ENCODE measurements at places on chromosomes 11 and 22.

DNA sequence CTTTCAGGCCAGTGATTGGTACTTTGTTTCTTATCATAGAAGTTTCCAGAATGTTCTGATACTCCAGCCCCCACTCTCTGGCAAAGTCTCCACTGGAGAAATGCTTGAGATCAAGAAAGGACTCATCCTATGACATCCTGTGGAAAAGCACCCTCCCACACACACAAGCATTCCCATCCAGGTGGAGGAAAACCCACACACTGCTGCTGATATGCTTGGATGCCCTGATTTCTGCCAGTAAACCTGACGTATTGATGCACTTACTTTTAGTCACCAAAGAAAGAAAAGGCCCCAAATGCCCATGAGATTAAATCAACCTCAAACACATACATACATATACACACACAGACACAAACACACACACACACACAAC lies 9.2 kb upstream of the SLC5A12 start:
- DNase-seq = no peak

GRCh38 chr11:75428989-75429640 lies 3.9 kb downstream of the KLHL35 start:
- no peak for DNase-seq

- DNase-seq = no peak
These were observed 20.5 kb downstream of the TST start for GRCh38 chr22:36998620-36999351.

DNA sequence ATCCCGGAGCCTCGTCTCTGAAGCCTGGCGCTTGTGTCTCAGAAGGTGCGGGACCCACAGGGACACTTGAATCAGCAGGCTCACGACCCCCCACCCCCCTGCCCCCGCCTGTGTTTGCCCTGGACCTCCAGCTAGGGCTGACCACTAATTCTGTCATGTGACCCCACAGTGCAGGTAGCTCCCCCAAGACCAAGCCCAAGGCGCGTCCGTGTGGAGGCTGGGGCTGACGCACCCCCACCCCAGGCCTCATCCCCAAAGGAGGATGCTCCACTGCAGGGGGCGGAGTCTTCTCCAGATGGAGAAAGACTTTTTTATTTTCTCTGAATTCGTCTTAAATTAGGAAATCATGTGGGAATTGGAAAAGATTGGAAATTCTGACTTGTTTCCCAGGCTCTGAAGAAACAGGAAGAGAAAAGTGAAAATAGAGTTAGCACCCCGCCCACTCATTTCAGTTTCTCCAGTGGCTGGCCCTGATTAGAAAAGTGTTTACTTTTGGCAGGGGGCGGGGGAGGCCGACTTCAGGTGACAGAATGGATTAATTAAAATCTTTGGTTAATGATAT lies 1.0 kb upstream of the RELA start:
- no peak for DNase-seq

DNA sequence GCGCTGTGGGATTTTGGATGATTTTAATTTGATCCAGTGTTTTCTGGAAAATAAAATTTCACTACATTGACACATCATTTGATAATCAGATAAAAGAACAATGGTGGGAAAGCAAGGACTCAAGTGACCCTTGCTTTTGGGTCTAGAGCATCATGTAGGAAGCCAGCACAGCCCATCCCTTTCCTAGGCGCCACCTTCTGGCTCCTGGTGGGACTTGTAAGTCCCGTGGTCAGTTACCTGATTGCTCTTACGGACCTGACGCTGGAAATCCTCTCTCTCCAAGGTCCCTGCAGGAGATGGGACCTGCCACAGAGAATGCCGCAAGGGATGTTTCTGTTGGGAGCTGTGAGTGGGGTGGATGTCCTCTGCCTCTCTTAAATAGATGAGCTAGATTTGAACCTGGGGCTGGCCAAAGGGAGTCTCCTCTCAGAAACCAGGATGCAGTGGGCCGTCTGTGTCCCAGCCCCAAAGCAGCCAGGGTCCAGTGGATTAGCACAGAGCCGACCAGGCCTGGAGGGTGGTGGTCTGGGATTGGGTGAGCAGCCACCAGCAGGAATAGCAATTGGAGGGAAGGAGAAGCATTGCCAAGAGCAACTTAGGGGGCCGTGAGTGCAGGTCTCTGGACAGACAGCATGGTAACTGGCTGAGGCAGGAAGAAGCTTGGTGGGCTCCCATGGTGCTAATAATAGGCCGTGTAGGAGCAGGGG lies 21.7 kb downstream of the TIMP3 start:
- no peak for DNase-seq

DNA sequence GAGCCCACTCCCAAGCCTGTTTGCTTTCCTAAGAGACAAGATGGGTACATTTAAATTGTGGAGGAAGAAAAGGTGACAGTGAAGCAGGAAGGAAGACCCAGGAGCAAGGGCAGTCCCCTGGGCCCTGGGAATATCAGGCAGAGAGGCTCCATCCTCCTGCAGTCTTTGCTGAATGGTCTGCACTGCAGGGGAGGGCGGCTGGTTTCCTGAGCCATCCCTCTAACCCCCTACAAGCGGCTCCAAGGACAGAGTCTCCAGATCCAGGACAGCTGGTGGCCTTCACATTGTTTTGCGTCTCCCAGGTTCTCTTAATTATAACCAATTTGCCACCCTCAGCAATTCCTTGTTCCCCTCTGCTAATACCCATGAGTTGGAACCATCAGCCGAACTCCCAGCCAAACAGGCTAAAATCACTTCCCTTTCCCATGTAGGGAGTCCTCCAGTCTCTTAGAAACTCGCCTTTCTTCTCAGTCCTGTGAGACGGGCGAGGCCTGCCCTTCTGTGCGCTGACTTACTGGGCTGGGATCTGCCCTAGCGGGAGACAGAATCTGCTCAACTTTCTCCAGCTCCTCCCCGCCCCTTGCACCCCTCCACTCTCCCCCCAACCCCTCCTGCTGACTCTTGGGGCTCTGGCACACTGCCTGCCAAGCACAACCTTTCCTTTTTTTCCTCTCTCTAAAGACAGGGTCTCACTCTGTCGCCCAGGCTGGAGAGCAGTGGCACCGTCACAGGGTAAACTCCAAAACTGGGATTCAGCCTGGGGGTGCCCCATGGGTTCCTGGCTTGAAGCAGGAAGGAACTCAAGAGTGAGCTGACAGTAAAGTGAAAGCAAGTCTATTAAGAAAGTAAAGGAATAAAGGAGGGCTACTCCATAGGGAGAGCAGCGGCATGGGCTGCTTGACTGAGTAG lies 53.4 kb upstream of the EMID1 start:
- no peak for DNase-seq

DNA sequence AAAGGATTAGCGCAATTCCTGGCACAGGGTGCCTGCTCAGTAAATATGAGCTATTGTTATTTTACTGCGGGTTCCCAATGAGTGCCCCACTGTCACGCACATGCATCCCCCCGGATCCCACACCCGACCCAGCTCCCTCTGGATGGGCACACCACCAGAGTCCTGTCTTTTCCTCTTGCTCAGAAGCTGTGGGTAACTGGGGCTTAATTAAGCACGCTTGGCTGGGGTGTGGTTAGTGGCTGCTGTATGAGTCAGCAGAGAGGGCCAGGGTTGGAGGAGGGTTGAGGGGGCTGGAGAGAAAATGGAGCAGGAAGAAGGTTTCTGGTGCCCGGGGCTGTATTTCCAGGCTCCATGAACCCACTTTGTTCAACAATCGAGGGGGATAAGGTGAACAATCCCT lies 30.3 kb upstream of the NECTIN1 start:
- no peak for DNase-seq

GRCh38 chr11:88414385-88414861 lies 76.9 kb upstream of the CTSC start:
- DNase-seq = no peak

DNA sequence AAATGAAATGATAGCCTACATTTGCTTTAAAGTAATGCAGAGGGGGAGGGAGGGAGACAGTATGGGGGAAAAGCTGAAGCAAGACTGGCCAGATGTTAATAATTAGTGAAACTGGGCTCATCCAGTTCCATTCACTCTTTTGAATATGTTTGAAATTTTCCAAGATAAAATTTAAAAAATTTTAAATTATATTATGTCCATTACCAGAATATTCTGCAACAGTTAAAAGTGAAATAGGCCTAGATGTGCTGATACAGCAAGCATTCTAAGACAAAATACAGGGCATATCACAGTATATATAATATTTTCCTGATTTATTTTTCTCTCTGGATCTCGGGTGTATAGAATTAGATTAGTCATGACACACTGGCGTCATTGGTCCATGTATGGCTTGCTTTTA lies 13.6 kb upstream of the ZNRF3 start:
- DNase-seq = no peak

DNA sequence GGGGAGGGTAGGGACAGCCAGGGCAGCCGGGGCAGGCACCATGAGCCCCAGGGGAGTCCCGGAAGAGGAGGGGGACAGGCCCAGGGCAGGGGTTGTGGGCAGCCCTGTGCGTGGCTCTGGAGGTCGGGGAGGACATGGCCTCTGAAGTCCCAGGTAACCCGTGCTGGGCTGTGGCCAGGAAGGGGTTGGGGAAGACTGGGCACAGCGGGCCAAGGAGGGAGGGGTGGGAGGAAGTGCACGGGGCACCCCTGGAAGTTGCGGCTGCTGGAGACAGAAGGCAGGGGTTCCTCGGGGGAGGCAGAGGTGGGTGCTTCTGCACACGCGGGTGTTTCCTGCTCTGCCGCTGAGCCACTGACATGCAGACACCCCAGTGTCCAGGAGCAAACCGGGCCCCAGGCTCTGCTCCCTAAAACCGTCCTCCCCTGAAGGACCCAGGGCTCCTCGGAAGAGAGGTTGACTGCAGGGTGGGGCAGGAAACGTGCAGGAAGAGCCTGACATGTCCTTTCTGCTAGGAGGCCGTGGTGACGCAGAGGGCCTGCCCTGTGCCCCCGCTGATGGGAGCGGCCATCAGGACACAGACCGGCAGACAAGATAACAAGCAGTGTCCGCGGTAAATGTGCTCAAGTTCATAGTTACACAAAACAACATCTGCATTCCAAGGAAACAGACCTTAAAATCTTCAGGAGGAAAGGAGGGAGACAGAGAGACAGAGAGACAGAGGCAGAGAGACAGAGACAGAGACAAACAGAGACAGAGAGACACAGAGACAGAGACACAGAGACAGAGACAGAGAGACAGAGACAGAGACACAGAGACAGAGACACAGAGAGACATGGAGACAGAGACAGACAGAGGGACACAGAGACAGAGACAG lies 5.7 kb downstream of the TNNI2 start:
- DNase-seq = no peak
